Epithelial cell of umbilical artery (primary cell): ENCODE measurements at places on chromosomes 7 and 10. TPM values are rescaled to one million over a fixed set of nuclear protein-coding genes. Genes with fewer than 3 reads are reported as not detected.

ATRNL1 gene
- total RNA-seq, result under 0.01 TPM in 1 of 2 replicates, not detected in the other

HMX2 gene
- not detected in 2 replicates for total RNA-seq

CLDN15 gene
- total RNA-seq, result 1.3 and 2.9 TPM in 2 replicates

SYCE1 gene
- total RNA-seq, result not detected in 2 replicates

MSS51 gene
- total RNA-seq, result 0.65 and 1.4 TPM in 2 replicates

SEPHS1 gene
- total RNA-seq, result 34.8 and 40.4 TPM in 2 replicates

SFMBT2 gene
- 0.65 and 1.1 TPM in 2 replicates for total RNA-seq

CNPY4 gene
- 30.5 and 50.3 TPM in 2 replicates for total RNA-seq

SSBP1 gene
- 207 and 289 TPM in 2 replicates for total RNA-seq

MEIG1 gene
- total RNA-seq, result 0.61 TPM in 1 of 2 replicates, not detected in the other

DCLRE1C gene
- 6.2 and 8.5 TPM in 2 replicates for total RNA-seq

SLC39A12 gene
- total RNA-seq, result under 0.01 TPM in 1 of 2 replicates, not detected in the other

GDF2 gene
- not detected in 2 replicates for total RNA-seq

GLRX3 gene
- 114 and 141 TPM in 2 replicates for total RNA-seq

TMEM229A gene
- total RNA-seq, result not detected in 2 replicates

NPC1L1 gene
- total RNA-seq, result not detected in 2 replicates

DLX6 gene
- total RNA-seq, result not detected in 2 replicates

SH2D4B gene
- under 0.01 and 0.30 TPM in 2 replicates for total RNA-seq

IFIT1B gene
- total RNA-seq, result not detected in 2 replicates
